Stimulated activated CD8-positive, alpha-beta memory T cell treated with anti-CD3 and anti-CD28 coated beads, Interleukin-15, amount 100 ng/mL, for 48 hours (primary cell): ENCODE measurements at places on chromosomes 6 and 20.

DNA sequence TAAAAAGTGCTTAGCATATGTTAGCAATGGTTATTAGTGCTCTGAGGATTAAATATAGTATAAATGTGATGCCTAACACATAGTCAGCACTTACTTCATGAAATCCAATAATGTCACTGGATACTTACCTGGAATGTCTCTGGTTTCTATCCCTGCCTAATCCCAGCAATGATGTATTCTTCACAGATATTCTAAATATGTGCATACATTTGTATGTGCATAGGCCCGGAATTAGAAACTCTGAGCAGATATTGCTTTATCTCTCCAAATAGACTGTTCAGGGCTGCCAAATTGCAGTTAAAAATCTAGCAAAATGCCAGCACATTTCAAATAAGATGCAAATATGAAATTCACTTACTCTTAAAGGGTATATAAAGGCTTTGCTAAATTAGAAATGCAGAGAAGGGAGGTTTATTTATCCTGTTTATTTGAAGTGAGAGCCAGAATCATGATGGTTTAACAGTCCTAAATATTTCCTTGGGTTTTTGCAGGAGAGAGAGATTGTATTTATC is 81.3 kb downstream of the SAMD5 start:
- DNase-seq: no peak

DNA sequence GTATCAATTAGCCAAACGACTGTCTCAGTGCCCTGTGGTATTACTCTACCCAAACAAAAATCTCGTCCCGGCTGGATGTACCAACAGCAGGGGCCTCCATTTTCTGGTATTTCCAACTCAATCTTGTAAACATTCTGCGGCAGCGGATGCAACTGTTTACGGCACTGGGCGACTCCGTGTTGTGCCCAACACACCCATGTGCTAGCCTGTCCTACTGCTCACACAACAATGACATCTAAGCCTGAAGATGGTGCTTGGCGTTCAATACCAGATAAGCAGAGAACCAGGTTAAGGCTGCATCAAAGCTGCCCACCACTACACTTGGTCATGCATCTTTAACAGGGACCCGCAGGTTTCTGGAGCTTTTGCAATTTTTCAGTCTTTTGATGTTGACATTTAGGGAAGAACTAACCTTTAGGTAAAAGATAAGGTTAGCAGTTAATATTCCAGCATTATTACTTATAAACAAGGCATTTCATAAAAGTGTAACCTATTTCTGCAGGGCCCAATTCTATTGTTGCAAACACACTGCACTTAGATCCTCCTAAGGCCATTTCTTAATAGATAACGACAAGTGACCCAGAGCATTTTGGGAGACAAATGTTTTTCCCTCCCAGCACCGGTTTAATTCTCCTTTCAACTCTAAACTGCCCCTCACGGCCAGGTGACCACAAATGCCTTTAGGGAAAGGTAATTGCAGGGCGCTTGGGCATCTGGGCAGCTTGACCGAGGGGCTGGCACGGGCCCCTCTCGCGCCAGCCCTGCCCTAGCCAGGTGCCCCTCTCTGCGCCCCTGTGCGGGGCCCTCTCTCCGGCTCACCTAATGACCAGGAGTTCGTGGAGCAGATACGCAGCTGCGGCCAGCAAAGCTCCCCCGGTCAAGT is 945 bp downstream of the FAXC start:
- DNase-seq: no peak

GRCh38 chr20:6029538-6029937 is 24.3 kb downstream of the LRRN4 start:
- no peak for DNase-seq

- DNase-seq: no peak
These were observed 89.7 kb downstream of the KCNB1 start for GRCh38 chr20:49392745-49393144.

GRCh38 chr20:53126185-53126584 is 154.0 kb downstream of the TSHZ2 start:
- DNase-seq: no peak
